Astrocyte (in vitro differentiated cells and primary cell): ENCODE measurements at places on chromosomes 2 and 18. TPM values are rescaled to one million over a fixed set of nuclear protein-coding genes. Genes with fewer than 3 reads are reported as not detected.

UGT1A6 gene
- total RNA-seq = not detected in 2 replicates

CCL20 gene
- not detected in 2 replicates for total RNA-seq

MOCOS gene
- 1.4 and 1.9 TPM in 2 replicates for total RNA-seq

PNO1 gene
- total RNA-seq = 23.0 and 26.8 TPM in 2 replicates

NEURL3 gene
- 0.34 and 0.38 TPM in 2 replicates for total RNA-seq

ALS2 gene
- 48.9 and 54.0 TPM in 2 replicates for total RNA-seq

SEMA4C gene
- total RNA-seq = 30.7 and 32.8 TPM in 2 replicates

HOXD4 gene
- total RNA-seq = not detected in 2 replicates

GIGYF2 gene
- total RNA-seq = 40.9 and 47.1 TPM in 2 replicates

CFAP210 gene
- total RNA-seq = 0.20 TPM in 1 of 2 replicates, not detected in the other

RAMP1 gene
- total RNA-seq = 9.1 and 13.7 TPM in 2 replicates

STARD6 gene
- not detected in 2 replicates for total RNA-seq

NTSR2 gene
- total RNA-seq = not detected in 2 replicates

MBOAT2 gene
- total RNA-seq = 54.6 and 58.0 TPM in 2 replicates

PDE1A gene
- 0.32 TPM in 1 of 2 replicates, not detected in the other for total RNA-seq

SCYGR8 gene
- not detected in 2 replicates for total RNA-seq

DTNA gene
- 32.9 and 41.1 TPM in 2 replicates for total RNA-seq

IL36RN gene
- 0.14 TPM in 1 of 2 replicates, not detected in the other for total RNA-seq

KRTCAP3 gene
- total RNA-seq = 1.4 and 1.9 TPM in 2 replicates

BBS5 gene
- 3.9 and 4.0 TPM in 2 replicates for total RNA-seq

POTEC gene
- total RNA-seq = not detected in 2 replicates

AFF3 gene
- 14.7 and 24.1 TPM in 2 replicates for total RNA-seq

LHCGR gene
- total RNA-seq = not detected in 2 replicates

PRKRA gene
- 43.2 and 47.9 TPM in 2 replicates for total RNA-seq

CD226 gene
- 0.07 and 0.12 TPM in 2 replicates for total RNA-seq

GPD2 gene
- 27.5 and 29.0 TPM in 2 replicates for total RNA-seq

UNC80 gene
- 0.27 and 0.38 TPM in 2 replicates for total RNA-seq

PHLPP1 gene
- 11.2 and 13.3 TPM in 2 replicates for total RNA-seq

ANKAR gene
- total RNA-seq = 3.1 and 3.6 TPM in 2 replicates

CCNYL1 gene
- 26.2 and 35.2 TPM in 2 replicates for total RNA-seq

STAT4 gene
- total RNA-seq = 1.6 and 2.3 TPM in 2 replicates

NEB gene
- total RNA-seq = 0.82 and 0.94 TPM in 2 replicates

GPC1 gene
- 252 and 299 TPM in 2 replicates for total RNA-seq

SLC11A1 gene
- not detected in 2 replicates for total RNA-seq

MFSD6 gene
- 2.6 and 2.7 TPM in 2 replicates for total RNA-seq

GKN2 gene
- not detected in 2 replicates for total RNA-seq

C2orf80 gene
- total RNA-seq = not detected in 2 replicates

HAAO gene
- 1.1 and 1.3 TPM in 2 replicates for total RNA-seq

DCDC2C gene
- total RNA-seq = not detected in 2 replicates

FOXD4L1 gene
- not detected in 2 replicates for total RNA-seq

TWSG1 gene
- 44.7 and 48.4 TPM in 2 replicates for total RNA-seq

GNLY gene
- not detected in 2 replicates for total RNA-seq

IL36A gene
- total RNA-seq = not detected in 2 replicates

RAPH1 gene
- total RNA-seq = 43.4 and 50.4 TPM in 2 replicates

TMEFF2 gene
- total RNA-seq = 0.26 and 0.41 TPM in 2 replicates

SERPINB12 gene
- not detected in 2 replicates for total RNA-seq

CYP27A1 gene
- 3.9 and 4.3 TPM in 2 replicates for total RNA-seq

STPG4 gene
- 0.55 and 0.64 TPM in 2 replicates for total RNA-seq

AQP4 gene
- 0.22 TPM in 1 of 2 replicates, not detected in the other for total RNA-seq

FEV gene
- total RNA-seq = not detected in 2 replicates

ATOH8 gene
- total RNA-seq = 1.2 and 1.9 TPM in 2 replicates

ITPRIPL1 gene
- 0.10 and 0.45 TPM in 2 replicates for total RNA-seq

MOB1A gene
- 107 and 116 TPM in 2 replicates for total RNA-seq

RSAD2 gene
- 9.5 and 11.8 TPM in 2 replicates for total RNA-seq

GALNT1 gene
- total RNA-seq = 124 and 127 TPM in 2 replicates
